ENCODE measurements at places on chromosomes 12 and 14.

DNA sequence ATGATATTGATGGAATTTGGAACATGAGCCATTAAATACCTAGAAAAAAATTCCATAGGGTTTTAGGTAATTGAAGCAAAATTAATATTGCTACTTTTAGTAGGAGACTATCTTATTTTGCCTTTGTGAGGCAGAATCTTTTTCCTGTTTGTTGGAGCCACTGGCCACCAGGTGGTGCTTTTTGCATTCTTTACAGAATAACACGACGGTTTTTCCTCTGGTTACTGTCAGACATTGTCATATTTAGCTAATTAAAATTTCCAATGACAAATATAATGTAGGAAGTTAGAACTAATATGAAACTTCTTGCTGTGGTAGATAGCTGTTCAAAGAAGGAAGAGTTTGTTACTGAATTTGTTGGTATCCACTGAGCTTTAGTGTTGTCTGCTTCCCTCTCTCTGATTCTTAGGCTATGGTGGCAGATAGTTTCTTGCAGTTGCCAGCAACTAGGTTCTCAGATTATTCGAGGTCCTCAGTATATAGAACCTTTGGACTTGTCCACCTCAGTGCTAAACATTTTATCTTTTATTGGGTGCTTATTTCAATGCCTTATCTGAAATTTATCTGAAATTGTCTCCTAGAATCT, 25.7 kb downstream of the RAB21 start:
- no peak for DNase-seq

- no peak for DNase-seq
Measured at GRCh38 chr14:57326253-57326652, 57.5 kb downstream of the AP5M1 start.

- DNase-seq: no peak
Measured at GRCh38 chr14:55901291-55901690, 216.9 kb upstream of the PELI2 start.

- no peak for DNase-seq
Measured at GRCh38 chr12:104372061-104372720, 68.7 kb downstream of the EID3 start.

DNA sequence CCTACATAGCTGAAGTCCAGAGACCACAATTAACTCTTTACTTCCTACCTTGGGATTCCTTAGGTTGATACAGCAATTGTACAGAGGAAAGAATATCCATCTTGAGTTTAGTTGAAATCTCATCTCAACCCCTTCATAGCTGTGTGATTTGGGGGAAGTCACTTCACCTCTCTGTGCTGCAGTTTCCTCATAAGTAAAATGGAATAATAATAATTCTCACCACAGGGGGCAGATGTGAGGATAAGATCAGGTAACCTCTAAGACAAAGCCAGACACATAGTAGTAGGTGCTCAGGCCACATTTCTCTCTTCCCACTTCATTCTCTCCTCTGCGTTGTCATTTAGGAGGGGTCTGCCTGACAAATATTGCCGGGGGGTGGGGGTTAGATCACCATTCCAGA, 6.7 kb downstream of the FOXN4 start:
- DNase-seq: no peak

GRCh38 chr14:43706900-43707299, 800.2 kb downstream of the FSCB start:
- no peak for DNase-seq

DNA sequence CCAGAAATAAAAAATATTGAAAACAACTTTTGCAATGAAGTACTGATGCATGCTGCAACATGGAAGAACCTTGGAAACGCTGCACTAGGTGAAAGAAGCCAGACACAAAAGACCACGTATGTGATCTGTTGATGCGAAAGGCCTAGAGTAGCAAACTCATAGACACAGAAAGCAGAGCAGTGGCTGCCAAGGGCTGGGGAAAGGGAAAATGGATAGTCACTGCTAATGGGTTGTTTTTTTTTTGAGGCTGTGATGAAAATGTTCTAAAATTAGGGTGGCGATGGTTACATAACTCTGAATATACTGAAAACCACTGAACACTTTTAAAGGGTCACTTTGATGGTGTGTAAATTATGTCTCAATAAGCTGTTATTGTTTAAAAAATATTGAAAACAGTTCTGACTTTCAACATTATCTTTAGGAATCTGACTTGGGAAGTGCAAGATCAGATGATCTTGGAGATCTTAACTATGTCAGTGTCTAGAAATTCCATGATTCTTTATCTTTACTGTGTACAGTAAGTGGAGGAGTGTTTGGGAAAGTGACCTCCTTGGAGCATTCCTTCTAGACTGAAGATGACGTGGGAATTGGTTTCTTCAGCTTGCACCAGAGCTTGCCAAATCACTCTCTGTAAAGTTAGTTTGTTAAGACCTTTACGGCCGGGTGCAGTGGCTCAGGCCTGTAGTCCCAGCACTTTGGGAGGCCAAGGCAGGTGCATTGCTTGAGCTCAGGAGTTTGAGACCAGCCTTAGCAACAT, 12.4 kb downstream of the MLXIP start:
- DNase-seq: no peak

DNA sequence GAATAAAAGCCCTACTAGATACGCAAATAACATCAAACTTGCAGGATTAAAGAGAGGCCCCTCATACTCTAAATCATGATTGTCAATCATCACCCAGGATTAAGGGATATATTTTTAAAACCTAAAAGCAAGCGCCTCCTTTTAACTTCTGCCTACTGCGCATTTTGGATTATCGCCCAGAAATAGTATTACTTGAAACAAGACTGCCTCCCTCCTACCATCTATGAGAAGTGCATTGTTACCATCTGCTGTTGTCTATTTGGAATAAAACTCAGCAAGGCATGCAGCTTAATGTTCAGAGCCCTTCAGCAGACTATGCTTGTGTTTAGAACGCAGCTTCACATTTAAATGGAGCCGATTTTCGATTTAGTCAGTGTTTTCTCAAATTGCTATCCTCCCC, 79.6 kb downstream of the EXOC5 start:
- DNase-seq: no peak

Measured in NCI-H187 (cell line).